Dorsolateral prefrontal cortex (tissue), 122 donors: ENCODE measurements at places on chromosomes 1 and 21. TPM values are rescaled to one million over a fixed set of nuclear protein-coding genes. Genes with fewer than 3 reads are reported as not detected.

The SEC16B gene
- 18.7 TPM for total RNA-seq

The CYP4Z1 gene
- 1.9 TPM for total RNA-seq

The TSSK3 gene
- total RNA-seq, result 3.6 TPM

The MCOLN2 gene
- not detected for total RNA-seq

The SPRR2F gene
- not detected for total RNA-seq

The OR10T2 gene
- total RNA-seq, result not detected

The PPP1R8 gene
- total RNA-seq, result 34.1 TPM

The FCER1G gene
- 21.8 TPM for total RNA-seq

The DPYD gene
- total RNA-seq, result 21.8 TPM

The RAP1GAP gene
- total RNA-seq, result 162 TPM

The WNT3A gene
- total RNA-seq, result not detected

The CA14 gene
- 1.2 TPM for total RNA-seq

The SYT14 gene
- total RNA-seq, result 22.2 TPM

The PLA2G4A gene
- total RNA-seq, result 3.8 TPM

The HMGCS2 gene
- not detected for total RNA-seq

The CLCA4 gene
- total RNA-seq, result 1.3 TPM

The SELE gene
- 5.3 TPM for total RNA-seq

The TNFRSF9 gene
- not detected for total RNA-seq

The PTAFR gene
- total RNA-seq, result 6.3 TPM

The CD1E gene
- not detected for total RNA-seq

The G0S2 gene
- 40.5 TPM for total RNA-seq

The TAS1R1 gene
- not detected for total RNA-seq

The KRTAP7-1 gene
- total RNA-seq, result not detected

The TTLL7 gene
- total RNA-seq, result 309 TPM

The VASH2 gene
- total RNA-seq, result 3.7 TPM

The TLCD4 gene
- 43.9 TPM for total RNA-seq

The IFI6 gene
- total RNA-seq, result 76.0 TPM

The ZFYVE9 gene
- 86.2 TPM for total RNA-seq

The SLC25A34 gene
- 4.1 TPM for total RNA-seq

The FABP3 gene
- 119 TPM for total RNA-seq

The CD2 gene
- total RNA-seq, result not detected

The CELA3B gene
- total RNA-seq, result not detected

The OR6K3 gene
- not detected for total RNA-seq

The DNTTIP2 gene
- 39.9 TPM for total RNA-seq

The ZBTB21 gene
- total RNA-seq, result 25.6 TPM

The TCHH gene
- total RNA-seq, result 0.19 TPM

The ADGRL4 gene
- total RNA-seq, result 5.4 TPM

The C1orf21 gene
- total RNA-seq, result 70.9 TPM

The PLA2G2F gene
- total RNA-seq, result not detected

The ESRRG gene
- 18.0 TPM for total RNA-seq

The RHOU gene
- 43.1 TPM for total RNA-seq

The LAPTM5 gene
- total RNA-seq, result 31.0 TPM

The ATP6V1G3 gene
- total RNA-seq, result not detected

The UQCRH gene
- total RNA-seq, result 293 TPM

The PARK7 gene
- total RNA-seq, result 309 TPM

The SLFNL1 gene
- 0.86 TPM for total RNA-seq

The ARTN gene
- total RNA-seq, result 2.0 TPM

The SMIM1 gene
- total RNA-seq, result 2.1 TPM

The NBPF6 gene
- not detected for total RNA-seq

The CTXND2 gene
- total RNA-seq, result not detected

The APCS gene
- not detected for total RNA-seq

The OR2L13 gene
- 8.7 TPM for total RNA-seq

The SRGAP2C gene
- 55.4 TPM for total RNA-seq

The HES3 gene
- total RNA-seq, result not detected
